ENCODE measurements at places on chromosomes 7 and 10.

GRCh38 chr7:69586321-69586720 lies 12.0 kb upstream of the AUTS2 start:
- DNase-seq: no peak

GRCh38 chr10:62177111-62177510 lies 91.5 kb downstream of the RTKN2 start:
- no peak for DNase-seq

- DNase-seq: no peak
Observed at GRCh38 chr7:151637781-151638261, 118.1 kb upstream of the RHEB start.

- no peak for DNase-seq
Observed at GRCh38 chr7:131321656-131322055, 6.0 kb upstream of the MKLN1 start.

DNA sequence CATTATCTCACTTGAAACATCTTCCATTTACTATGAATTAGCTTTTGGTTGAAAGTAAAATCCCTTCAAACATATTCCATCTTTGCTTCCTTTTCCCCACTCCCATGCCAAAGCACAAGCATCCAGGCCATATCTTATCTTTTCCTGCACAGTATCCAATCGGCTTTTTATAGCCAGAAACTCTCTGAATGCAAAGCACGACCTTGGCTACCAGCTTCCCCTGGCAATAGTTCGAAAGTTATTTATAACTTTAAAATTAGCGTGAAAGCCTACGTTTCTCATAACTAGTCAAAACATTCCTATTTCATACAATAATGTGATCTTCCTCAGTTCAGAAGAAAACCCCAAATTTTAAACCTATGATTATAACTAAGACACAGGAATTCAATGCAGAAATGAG lies 440 bp downstream of the CTNNA3 start:
- DNase-seq: no peak

GRCh38 chr7:131011432-131011742 lies 277.4 kb upstream of the KLF14 start:
- no peak for DNase-seq

- DNase-seq: no peak
Observed at GRCh38 chr10:117950408-117950807, 96.3 kb downstream of the RAB11FIP2 start.

- DNase-seq: peak; percentile 93
Observed at GRCh38 chr7:115230882-115231571, 309.1 kb downstream of the MDFIC start.

GRCh38 chr10:43223056-43223455 lies 43.8 kb downstream of the RASGEF1A start:
- no peak for DNase-seq

- no peak for DNase-seq
Observed at GRCh38 chr10:33506838-33507661, 172.6 kb upstream of the NRP1 start.

GRCh38 chr10:130489891-130490290 lies 353.7 kb downstream of the GLRX3 start:
- DNase-seq: no peak

GRCh38 chr7:47604496-47604890 lies 22.6 kb upstream of the TNS3 start:
- DNase-seq: no peak

DNA sequence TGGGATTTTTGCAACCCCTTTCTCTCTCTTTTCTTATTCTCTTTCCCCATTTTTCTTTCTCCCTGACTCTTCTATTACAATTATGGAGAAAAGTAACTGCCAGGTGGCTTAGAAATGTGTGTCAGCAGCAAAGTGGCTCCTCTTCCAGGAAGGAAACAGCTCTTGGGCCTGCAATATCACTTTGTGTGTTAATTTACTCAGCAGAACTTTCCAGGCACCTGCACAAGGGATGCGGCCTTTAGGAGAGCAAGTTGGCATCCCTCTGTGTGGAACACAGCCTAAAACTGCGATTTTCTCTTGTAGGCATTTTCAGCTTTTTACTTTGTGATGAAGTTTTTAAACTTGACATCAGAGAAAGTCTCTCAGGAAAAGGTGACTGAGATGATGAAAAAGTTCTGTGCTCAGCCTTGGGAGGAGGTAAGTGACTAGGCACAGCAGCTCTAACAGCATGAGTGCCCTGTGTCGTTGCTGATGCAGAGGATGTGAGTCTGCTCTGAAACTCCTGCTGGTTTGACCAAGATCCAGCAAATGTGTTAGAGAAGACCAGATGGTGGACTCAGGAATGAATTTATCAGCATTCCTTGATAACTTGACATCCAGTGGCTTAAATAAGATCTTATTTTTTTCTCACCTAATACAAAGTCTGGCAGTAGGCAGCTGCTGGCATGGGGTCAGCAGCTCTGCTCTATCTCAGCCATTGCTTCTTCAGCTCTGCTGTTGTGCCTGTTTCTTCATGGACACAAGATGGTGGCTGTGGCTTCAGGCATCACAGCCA lies 47.4 kb upstream of the CC2D2B start:
- DNase-seq: no peak

- DNase-seq: no peak
Observed at GRCh38 chr7:155356323-155357105, 58.8 kb downstream of the INSIG1 start.

DNA sequence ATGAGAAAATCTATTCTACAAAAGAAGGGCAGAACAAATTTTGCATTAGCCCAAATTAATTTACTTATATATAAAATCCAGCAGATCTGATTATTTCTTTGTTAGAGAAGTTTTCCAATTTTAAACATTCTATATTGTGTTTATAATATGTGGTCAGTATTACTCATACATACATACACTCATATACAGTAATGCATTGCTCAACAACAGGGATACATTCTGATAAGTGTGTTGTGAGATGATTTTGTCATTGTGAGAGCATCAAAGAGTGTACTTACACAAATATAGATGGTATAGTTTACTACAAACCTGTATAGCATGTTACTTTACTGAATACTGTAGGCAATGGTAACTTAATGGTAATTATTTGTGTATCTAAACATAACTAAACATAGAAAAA lies 239.6 kb upstream of the ETV1 start:
- DNase-seq: no peak

DNA sequence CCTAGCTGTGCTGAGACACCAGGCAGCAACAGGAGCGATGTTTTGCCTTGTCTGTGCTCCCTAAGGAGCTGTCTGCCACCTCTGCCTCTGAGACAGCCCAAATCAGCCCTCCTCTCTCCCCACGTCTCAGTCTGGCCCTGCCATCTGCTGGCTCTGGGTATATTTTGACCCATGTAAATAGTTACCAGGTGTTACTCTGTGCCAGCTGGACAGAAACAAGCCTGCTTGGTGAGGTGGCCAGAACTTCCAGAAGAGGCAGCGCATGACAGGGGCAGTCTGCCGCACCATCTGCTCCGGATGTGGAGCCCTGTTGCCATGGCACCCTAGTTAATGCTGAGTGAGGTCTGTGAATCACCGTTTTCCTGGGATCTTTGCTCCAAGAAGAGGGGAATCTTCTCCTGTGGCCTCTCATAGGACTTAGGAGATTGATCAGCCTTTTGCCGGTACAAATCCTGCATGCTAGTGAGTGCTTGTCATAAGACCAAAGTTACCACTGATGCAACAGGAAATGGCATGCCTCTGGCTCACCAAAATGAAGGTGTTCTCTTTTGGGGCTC lies 31.8 kb downstream of the GSTO2 start:
- no peak for DNase-seq

DNA sequence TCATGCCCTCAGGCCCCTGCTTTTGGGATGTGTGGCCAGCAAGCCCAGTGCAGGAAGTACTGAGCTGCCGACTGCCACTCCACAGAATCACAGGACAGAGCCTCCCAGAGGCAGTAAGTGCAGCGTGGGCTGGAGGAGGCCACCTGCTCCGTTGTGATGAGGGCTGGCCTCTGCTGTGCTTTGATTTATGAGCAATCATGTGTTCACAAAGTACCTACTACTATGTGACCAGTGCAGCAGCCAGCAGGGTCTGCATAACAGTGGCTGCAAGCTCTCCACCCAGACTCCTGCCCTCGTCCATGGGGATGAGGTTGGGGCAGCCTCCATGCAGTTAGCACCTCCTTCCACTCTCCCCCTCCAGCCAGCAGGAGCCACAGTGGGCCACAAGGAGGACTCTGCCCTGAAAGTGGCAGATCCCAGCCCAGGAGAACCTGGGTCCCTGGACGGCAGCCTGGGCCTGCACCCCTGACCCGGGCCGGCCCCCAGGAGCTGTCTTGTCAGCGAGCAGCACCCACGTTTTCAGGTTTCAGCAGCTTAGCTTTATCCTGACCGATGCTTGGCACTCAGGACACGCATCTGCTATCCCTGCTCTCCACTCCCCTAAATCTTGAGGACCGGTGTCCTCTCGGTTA lies 37.7 kb upstream of the INSIG1 start:
- DNase-seq: no peak

DNA sequence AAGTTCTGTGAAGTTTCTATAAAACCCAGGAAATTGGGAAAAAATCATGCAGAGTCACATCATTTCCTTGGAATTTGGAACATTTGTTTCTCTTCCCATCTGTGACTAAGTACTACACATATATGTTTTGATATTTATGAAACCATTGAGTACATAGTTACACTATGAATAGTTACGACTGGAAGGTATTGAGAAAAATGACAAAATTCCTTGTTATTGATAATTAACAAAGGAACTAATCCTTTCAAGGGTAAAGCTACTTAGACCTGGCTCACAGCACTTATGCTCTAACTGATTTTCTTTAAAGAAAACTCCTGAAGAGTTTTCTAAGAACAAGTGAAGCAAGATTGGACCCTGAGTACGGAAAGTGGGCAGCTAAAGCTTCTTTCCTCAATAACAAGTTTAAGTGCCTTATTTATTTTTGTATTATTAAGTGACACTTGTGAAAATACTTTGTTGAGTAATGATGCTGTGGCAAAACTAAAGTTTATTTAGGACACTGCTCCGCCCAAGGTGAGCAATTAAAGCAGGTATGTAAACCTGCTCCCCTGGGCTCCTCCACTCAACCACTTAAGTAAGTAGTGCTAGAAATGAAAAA lies 12.0 kb upstream of the GLCCI1 start:
- peak; percentile 41 for DNase-seq

DNA sequence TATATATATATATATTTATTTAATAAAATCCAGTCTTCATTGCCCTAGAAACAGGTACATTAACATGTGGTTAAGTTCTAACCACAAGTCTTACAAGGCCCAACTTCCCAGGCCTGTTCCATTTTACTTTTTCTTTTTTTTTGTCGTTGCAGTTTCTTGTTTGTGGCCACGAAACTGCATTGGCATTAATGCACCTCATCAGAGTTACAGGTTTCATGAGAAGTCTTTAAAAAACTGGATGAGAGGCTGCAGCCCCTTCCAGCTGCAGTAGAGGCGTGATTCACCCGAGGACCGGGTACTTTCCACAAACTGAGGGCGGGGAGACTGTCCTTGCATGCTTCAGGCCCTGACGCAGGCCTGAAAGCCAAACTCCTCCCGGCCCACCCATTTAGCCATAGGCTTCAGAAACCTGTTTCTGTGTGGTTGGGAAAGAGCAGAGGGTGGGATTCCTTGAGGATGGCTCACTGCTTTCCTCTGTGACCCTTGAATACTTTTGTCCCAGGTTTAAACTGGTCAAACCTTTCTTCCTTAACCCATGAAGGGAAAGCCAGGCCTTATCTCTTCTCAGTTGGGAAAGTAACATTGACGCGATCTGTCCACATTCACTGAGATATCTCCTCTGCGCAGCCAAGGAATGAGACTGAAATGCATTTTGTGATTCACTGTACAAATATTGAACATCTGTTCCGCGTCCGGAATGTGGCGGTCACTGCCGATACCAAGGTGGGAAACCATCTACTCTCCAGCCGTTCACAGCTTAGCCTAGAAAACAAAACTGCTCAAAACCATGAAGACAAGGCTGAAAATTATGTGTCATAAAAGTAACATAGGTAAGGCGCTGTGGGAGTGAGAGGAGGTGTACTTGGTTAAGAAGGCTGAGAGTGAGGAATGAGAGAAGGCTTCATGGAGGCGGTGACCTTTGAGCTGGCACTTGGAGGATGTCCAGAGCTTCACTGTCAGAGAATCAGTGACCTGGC lies 311.7 kb downstream of the GATA3 start:
- peak; percentile 94 for DNase-seq

- no peak for DNase-seq
Observed at GRCh38 chr10:108039821-108040584, 875.5 kb upstream of the SORCS1 start.

- DNase-seq: no peak
Observed at GRCh38 chr10:110843031-110843430, 28.7 kb upstream of the PDCD4 start.

DNA sequence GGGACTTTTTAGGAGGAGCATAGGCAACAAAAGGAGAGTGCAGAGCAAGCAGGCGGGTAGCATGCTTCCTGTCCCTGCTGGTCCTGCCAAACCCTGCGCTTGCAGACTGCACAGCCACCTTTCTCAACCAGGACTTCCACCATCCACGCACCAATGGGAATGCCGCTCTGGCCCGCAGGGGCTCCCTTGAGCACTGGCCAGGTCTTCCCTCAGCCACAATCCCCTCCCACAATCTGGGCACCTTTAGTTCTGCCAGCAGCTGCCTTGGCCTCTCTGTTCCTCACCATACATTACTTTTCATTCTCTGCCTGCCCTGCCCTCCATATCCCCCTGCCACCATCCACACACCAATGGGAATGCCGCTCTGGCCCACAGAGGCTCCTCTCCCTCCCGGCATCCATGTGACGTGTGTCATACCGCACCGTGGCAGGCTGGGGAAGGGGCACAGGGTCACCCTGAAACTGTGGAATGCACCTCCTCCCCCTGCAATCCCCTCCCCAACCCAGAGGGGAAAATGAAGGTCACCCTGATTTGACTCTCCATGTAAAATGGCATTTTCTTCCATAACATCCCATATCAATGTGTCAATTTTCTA lies 97.3 kb upstream of the MACROH2A2 start:
- DNase-seq: peak; percentile 10

- peak; percentile 45 for DNase-seq
Observed at GRCh38 chr10:5043716-5044115, 40.1 kb upstream of the AKR1C2 start.

- DNase-seq: no peak
Observed at GRCh38 chr10:112348759-112349158, 25.2 kb upstream of the ACSL5 start.

- no peak for DNase-seq
Observed at GRCh38 chr7:38902449-38902848, 6.5 kb downstream of the VPS41 start.

DNA sequence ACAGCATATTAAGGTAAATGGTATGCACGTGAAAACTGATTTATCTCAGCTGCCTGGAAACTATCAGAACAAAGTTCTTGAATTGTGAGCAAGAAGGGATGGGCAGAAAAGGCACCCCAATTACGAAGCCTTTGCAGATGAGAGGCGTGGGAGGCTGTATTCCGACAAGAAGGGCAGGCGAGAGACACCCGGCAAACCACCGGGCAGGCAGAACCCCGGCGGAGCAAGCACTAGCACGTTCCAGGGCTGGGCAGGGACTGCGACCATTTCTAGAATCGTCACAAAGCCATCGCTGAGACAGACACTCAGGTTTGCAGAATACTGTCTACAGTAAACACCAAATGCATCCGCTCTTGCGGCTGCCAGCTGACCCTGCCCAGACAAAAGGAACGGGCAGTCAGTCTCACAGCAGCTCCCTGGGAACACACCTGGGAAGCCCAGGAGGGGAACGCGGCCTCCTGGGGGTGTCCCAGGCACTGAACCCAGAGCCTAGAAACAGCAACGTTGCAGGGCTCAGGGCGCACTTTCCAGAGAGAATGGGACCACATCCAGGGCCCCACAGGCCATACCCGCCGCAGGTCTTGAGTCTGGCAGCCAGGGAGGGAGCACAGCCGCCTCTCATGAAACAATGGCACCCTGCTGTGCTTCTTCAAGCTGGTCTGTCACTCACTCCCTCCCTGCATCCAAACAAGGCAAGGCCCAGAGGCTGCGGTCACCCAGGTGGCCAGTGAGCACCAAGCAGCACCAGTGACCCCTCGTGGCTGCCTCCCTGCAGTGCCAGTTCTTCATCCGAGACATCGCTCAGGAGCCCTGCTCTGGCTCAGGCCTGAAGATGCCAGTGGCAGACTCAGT lies 261.9 kb downstream of the PTPRN2 start:
- no peak for DNase-seq
